SJCRH30 (cell line): ENCODE measurements at places on chromosomes 1 and 21. TPM values are rescaled to one million over a fixed set of nuclear protein-coding genes. Genes with fewer than 3 reads are reported as not detected.

Gene CFHR5
- not detected in 2 replicates for total RNA-seq

Gene FGR
- total RNA-seq, result not detected in 2 replicates

Gene CLCA4
- total RNA-seq, result not detected in 2 replicates

DNA sequence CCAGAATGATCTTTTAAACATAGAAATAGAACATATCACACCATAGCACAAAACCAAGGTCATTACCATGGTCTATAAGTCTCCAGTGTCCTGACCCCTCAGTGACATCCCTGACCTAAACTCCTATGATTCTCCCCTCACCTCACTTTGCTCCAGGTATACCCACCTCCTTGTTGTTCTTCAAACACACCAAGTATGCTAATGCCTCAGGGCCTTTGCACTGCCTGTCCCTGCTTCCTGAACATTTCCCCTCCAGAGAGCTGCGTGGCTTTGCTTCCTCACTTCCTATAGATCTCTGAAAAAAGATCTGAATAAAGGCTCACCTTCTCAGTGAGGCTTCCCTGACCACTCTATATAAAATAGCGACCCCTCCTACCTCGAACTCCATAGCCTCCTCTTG, 1.1 kb downstream of the GOLT1A start:
- DNase-seq, result no peak
- no peaks in the 10 kb centered on the region for H3K27me3 ChIP-seq
- no peak overlapping the region for H3K4me3 ChIP-seq

DNA sequence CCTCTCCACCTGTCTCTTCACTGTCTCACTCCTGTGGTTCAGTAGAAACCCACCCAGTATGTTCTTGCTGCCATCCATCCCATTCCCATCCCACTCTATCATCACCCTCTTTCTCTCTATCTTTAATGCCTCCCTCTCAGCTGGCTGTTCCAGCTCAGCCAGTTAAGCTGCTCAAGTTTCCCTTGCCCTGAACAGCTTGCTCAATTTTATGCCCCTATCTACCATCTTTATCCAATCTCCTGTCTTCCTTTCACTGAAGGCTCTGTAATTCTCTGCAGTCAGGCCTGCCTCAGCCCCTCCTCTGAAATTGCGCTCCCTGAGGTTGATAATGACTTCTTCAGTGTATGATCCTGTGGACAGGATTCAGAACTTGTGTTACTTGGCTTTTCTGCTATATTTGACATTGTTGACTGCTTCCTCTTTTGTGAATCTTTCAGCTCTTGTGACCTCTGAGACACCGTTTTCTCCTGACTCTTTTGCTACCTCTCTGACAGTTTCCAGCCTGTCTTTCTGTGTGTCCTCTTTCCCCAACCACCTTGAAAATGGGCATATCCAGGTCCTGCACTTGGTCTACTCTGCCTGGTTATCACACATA, 13.9 kb upstream of the BCAR3 start:
- no peaks in the 10 kb centered on the region for H3K36me3 ChIP-seq
- H3K27ac ChIP-seq, result no peak overlapping the region

- no peaks in the 10 kb centered on the region for H3K4me1 ChIP-seq
- peaks cover 5% of the 10 kb centered on the region; the same call in 1 of the 2 replicates for H3K27me3 ChIP-seq
- H3K36me3 ChIP-seq, result no peaks in the 10 kb centered on the region
- no peak for DNase-seq
- no peak overlapping the region for H3K27ac ChIP-seq
- H3K4me3 ChIP-seq, result no peak overlapping the region
Observed at GRCh38 chr1:29876902-29877301, 640.6 kb downstream of the PTPRU start.

GRCh38 chr21:37008724-37009123, 2.2 kb downstream of the RIPPLY3 start:
- no peak for DNase-seq
- no peaks in the 10 kb centered on the region for H3K27me3 ChIP-seq
- H3K36me3 ChIP-seq, result no peaks in the 10 kb centered on the region
- no peak overlapping the region for H3K4me3 ChIP-seq
- no peak overlapping the region for H3K27ac ChIP-seq

- no peak overlapping the region for H3K4me3 ChIP-seq
- no peaks in the 10 kb centered on the region for H3K36me3 ChIP-seq
- H3K27me3 ChIP-seq, result peaks cover 19% of the 10 kb centered on the region
- no peaks in the 10 kb centered on the region for H3K4me1 ChIP-seq
Observed at GRCh38 chr1:3505161-3505560, 50.7 kb downstream of the ARHGEF16 start.

GRCh38 chr1:202075389-202075788, 47.3 kb upstream of the GPR37L1 start:
- no peak overlapping the region for H3K27ac ChIP-seq
- no peaks in the 10 kb centered on the region for H3K36me3 ChIP-seq
- H3K4me1 ChIP-seq, result peaks cover 6% of the 10 kb centered on the region; the same call in 1 of the 2 replicates
- DNase-seq, result no peak

DNA sequence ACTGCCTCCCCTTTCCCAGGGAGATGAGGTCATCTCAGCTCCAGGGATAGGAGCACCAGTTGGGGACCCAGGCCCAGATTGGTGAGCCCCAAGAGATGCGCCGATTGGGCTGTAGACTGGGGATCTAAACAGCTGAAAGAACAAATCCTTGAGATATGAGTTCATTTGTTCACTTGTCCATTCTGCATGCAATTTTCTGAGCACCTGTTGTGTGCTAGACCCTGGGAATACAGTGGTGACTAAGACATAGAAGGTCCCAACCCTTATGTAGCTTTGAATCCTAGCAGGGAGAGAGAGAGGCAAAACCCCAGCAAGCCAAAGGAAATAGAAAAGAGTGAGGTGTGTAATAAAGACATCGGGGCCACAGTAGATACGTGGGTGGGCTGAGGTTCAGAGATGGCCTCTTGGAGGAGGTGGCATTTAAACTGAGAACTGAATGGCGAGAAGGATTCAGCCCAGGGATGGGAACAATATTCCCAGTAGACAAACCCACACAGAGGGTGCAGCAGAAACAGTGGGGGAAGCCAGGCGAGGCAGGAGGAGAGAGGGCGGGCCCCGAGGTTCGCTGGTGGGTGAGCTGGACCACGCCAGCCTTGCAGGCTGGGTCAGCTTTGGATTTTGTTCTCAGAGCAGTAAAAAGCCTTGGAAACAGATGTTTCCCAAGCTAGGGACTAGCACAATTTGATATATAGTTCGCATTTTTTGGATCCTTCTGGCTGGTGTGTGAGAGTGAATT, 105.6 kb upstream of the ACTL8 start:
- H3K27me3 ChIP-seq, result no peaks in the 10 kb centered on the region
- no peak overlapping the region for H3K4me3 ChIP-seq
- no peak for DNase-seq
